ENCODE measurements at places on chromosomes 6 and 20.

- no peak for DNase-seq
Observed at GRCh38 chr6:50264995-50265571, 215.4 kb upstream of the DEFB112 start.

GRCh38 chr20:49338061-49338460, 60.2 kb upstream of the ZNFX1 start:
- no peak for DNase-seq

DNA sequence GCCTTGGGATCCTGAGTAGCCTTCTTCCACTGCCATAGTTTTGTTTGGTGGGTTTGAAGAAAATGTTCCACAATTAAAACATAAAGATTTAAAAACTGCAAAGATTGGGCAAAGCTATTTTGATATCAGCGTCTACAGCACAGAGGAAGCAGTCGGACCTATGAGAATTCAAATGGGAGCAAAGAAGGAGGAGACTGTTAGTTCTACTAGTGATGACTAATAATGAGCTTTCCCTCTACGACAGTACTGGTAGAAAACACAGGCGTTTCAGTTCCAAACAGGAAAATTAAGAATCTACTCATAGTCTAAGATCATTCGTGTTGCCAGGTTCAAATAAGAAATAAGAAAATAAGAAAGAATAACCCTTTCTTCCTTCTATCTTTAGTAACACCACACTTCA, 121.2 kb downstream of the INSM1 start:
- no peak for DNase-seq

DNA sequence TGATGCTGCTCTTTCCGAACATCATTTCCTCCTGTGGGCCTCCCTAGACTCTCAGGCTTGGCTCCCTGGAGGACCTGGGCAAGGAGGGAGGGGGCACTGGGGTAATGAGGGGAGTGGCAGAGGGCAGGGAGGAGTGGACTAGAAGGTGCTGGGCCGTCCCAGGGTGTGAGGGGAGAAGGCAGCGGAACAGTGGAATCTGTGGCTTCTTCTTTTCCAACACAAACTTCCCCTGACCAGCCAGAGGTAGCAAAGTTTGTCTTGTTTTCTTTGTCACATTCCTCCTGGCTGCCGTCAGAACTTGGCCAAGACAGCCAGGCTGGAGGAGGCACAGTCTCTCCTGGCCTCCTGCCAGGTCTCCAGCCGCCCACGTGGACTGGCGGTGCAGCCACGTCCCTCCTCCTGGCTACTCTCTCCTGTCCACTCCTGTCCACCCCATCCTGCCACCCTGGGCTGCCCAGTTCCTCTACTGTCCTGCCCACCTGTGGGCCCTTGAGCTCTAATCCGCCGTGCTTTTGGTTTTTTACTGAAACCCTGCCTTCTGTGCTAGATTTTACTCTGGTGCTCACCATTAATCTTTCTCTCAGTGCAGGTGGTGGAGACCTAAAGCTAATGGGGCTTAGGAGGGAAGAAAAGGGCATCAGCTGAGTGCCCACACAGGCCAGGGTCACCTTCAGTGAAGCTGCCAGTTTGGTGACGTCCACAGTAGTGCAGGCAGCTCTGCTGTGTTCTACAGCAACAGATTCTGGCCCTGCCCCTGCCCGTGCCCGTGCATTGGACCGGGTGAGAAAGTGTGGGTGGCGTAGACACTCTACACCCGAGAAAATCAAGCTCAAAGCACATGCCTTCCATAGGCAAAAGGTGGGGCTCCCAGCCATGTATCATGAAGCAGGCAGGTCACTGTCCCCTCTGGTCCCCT, 2.8 kb upstream of the CDSN start:
- DNase-seq: peak; percentile 10

GRCh38 chr6:32216998-32217397, 6.9 kb downstream of the NOTCH4 start:
- DNase-seq: no peak

GRCh38 chr20:48642105-48642880, 185.5 kb downstream of the PREX1 start:
- no peak for DNase-seq

Data from suppressor macrophage (primary cell).